Activated T-cell treated with anti-CD3 and anti-CD28 coated beads for 24 hours (primary cell): ENCODE measurements at places on chromosomes 11 and 22.

DNA sequence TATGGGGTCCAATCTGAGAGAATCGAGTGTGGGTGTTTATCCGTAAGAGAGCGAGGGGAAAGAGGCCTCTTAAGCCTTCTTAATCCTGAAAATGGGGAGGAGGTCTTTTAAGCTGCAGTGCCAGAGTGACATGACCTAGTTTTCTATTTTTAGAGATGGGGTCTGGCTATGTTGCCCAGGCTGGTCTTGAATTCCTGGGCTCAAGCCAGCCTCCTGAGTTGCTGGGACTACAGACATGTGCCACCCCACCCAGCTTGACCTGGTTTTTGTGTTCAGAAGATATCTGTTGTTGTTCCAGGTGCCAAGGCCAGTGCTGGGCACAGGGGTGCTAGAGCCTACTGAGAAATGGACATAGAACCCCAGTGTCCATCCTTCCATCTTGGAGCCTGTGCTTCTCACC, 1.4 kb downstream of the BAD start:
- no peak for DNase-seq

DNA sequence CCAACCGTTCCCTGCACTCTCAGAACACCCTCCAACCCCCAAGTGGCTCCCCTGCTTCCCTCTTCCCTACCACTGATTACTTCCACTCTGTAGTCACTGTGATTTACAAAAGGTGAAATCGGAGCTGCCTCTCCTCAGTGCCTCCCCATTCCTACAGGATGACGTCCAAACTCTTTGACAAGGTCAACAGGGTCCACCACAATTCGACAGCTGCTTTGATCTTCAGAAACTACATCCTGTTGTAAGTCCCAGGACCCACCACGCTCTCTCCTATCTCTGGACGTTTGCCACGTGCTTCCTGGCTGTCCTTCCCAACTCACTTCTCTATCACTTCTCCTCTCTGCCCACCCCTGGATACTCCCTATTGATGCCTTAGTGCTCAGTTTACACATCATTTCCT, 85.0 kb upstream of the EIF3D start:
- no peak for DNase-seq

GRCh38 chr11:133927690-133928627, 28.8 kb downstream of the IGSF9B start:
- peak; percentile 55 for DNase-seq

DNA sequence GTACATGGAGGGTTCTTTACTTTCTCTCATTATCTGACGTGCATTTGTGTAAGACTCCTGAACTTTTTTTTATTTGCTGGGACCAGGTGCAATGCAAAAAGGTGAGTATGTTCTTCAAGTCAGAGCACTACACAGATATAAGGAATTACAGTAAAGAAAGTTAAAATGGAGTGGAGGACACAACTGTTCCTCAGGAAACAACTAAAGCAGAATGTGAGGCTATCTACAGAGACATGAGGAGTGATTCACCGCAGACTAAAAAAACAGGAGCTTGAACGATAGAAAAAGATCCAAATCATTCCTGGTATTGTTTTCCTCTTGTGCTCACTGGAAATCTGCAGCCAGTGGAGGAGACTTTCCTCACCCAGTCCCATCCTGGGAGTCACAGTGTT, 106.2 kb downstream of the ABTB2 start:
- DNase-seq = no peak

DNA sequence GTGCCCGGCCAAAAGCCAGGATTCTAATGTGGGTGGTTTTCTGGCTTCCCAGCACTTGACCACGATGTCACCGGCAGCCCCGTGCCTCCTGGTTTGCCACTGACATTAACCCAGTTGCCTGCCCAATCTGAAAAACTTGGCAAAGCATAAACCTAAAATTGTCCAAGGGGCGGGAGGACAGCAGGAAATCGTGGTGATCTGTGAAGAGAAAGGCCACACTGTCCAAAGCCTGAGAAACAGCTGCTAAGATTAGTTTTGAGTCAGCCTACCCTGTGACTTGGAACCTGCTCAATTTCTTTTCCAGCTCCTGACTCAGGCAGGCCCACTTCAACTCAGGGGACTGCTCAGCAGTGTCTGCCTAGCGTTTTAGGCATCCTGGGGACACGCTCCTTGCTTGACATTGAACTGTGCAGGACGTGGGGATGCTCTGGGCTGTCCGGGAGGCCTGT, 8.2 kb upstream of the F2 start:
- no peak for DNase-seq
